ENCODE measurements at places on chromosomes 11 and 22.
A peak's percentile ranks its signal among the peaks of the same experiment; 100 is the strongest.

- DNase-seq = no peak
Measured at GRCh38 chr22:39194098-39194497, 41.6 kb upstream of the CBX7 start.

DNA sequence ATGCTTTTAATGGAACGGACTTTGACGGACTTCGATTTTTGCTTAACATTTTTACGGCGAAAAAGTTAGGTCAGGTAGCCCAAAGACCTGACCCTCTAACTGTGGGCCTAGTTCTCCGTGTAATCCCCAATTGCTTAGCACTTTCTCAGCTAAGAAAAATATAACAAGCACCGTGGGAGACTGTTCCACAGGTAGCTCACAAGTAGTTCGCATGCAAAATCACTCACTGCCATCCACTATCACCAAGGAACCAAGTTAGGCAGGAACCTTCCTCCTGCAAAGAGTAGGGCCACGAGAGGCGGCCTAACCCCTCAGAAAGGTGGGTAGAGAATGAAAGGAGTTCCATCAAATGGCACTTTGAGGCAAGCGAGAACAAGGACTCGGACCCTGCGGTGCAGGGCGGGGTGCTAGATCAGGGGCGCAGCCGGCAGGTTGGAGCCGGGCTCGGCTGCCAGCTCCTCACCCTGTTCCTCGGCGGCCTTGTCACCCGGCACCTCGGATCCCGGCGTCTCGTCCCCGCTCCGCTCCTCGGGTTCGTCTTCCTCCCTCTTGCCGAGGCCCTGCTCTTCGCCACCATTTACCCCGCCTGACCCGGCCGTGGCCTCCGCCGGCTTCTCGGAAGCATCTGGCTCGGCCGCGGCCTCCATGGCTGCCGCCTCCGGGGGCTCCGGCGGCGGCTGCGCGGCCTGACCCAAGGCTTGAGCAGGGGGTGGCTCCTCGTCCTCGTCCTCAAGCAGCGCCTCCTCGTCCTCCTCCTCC, 922 bp downstream of the HNRNPUL2 start:
- no peak for DNase-seq

DNA sequence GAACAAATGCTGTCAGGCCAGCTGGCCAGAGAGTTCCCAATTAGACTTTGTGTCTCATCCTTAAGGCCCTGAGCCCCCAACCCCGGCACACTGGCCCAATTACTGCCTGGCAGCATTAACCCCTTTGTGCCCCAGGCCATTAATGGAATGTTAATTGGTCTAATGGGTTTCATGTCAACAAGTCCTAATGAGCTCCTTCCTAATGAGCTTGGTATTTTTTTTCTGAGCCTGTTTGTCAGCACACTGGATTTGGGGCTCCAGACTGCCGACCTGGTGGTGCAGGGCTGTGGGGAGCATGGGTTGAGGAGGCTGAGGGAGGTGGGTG, 148.8 kb downstream of the FEZ1 start:
- no peak for DNase-seq

GRCh38 chr11:8168485-8169257, at the start of gene RIC3:
Gene RIC3, minus strand, starts transcription at chr11:8169025. Its CDS starts 36 bp downstream, at chr11:8168989.
- no peak for DNase-seq

DNA sequence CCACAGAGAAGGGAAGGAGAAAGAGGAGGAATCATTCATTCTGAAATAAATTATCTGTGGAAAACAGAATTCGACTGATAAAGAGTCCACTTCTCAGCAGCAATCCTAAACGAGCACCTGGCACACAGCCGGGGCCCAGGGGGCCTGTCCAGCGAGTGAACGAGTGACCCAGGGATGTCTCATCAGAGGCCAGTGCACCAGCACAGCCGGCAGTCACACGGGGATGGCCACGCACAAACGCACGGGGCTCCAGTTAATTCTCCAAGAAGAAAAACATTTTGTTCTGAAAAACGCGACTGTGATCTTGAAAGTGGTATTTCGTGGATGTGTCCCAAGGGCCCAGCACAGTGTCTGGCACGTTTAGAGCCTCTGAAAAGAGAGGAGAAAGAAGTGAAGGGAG, 154.6 kb downstream of the BRD1 start:
- DNase-seq = no peak

- no peak for DNase-seq
Measured at GRCh38 chr11:67312187-67313021, 9.1 kb downstream of the SSH3 start.

DNA sequence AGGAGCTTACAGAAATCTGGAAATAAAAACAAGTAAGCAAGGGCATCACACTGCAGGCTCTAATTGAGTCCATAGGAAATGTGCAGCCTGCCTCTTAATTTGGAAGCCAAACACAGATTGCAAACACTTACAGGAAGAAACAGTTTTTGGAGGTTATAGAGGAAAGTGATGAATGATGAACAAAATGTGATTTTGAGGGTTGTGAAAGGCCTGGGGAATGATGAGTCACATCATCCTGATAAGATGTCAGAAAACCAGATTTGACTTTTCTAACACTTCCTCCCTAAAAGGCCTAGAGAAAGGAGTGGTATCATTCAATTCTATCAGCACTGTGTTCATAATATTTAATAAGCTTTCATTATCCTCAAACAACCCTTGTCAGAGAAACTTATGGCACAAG, 96.6 kb upstream of the POU2AF2 start:
- DNase-seq = peak; percentile 4

DNA sequence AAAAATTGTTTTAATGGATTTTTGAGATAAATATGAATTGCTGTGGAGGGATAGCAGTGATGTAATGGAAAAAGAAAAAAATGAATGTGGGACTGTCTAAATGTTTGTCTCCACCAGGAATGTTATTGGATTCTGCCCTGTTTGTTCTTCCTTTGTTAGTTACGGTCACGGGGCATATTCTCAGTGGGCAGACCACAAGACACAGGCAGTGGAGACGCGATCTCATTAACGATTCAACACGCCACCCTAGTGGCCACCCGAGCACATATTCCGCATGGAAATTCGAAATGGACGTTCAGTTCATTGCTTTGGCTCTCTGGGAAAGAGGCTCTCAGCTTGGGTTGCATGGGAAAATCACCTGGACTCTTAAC, 151.8 kb upstream of the TTC12 start:
- no peak for DNase-seq

- no peak for DNase-seq
Measured at GRCh38 chr11:57378186-57378585, 2.8 kb downstream of the PRG3 start.

DNA sequence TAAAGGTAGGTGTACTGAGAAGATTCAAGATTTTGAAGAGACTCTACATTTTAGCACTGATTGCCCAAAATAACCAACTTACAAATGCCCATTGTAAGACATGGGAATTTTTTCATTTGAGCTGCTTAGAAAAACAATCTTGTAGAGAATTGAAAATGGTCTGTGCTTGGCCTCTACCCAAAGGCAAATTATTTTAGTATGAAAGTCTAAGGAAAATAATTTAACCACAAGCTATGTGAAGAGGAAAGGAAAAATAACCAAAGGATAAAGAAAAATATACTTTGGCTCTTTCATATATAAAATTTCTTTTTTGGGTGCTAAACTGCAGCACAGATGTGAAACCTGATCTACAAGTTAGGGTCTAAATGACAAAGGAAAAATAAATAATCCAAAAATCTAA, 54.9 kb downstream of the ME3 start:
- no peak for DNase-seq

- no peak for DNase-seq
Measured at GRCh38 chr11:106491751-106492150, 414.3 kb downstream of the AASDHPPT start.

DNA sequence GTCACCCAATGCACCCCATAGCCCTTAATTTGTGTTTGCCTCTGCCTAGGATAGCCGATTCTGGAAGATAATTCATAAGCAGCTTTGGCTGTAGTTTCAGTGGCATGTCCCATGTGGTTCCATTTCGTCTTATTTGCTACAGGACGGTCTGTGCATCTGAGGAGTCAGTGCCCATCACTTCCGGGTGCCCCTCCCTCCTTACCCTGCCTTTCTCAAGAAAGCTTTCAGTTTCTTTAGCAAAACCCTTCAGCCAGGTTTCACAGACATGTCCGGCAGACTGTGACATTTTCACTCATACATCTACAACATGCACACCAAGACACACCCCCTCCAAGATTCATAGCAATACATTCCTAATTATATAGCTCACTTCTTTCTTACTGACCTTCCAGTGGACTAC, 14.3 kb downstream of the TP53AIP1 start:
- no peak for DNase-seq

- DNase-seq = no peak
Measured at GRCh38 chr22:25748140-25748539, 6.2 kb downstream of the MYO18B start.

- no peak for DNase-seq
Measured at GRCh38 chr11:48172818-48173609, 43.6 kb upstream of the OR4B1 start.

DNA sequence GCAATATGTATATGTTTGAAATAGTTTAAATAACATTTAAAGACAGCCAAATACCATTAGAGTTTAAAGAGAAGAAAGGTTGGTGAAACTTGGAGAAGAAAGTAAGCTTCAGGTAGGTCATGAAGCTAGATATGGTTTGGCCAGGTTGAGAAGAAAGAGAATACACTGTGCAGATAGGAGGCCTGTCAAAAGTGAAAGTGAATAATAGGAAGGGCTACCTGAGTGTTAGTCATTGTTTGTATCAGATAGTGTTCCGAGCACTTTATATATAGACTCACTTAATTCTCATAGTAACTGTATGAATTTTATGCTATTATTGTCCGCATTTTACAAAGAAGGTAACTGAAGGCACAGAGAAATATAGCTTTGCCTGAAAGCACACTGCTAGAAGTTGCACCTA, 56.9 kb downstream of the USP47 start:
- no peak for DNase-seq

GRCh38 chr22:43878831-43879550, 12.8 kb downstream of the PNPLA5 start:
- no peak for DNase-seq

DNA sequence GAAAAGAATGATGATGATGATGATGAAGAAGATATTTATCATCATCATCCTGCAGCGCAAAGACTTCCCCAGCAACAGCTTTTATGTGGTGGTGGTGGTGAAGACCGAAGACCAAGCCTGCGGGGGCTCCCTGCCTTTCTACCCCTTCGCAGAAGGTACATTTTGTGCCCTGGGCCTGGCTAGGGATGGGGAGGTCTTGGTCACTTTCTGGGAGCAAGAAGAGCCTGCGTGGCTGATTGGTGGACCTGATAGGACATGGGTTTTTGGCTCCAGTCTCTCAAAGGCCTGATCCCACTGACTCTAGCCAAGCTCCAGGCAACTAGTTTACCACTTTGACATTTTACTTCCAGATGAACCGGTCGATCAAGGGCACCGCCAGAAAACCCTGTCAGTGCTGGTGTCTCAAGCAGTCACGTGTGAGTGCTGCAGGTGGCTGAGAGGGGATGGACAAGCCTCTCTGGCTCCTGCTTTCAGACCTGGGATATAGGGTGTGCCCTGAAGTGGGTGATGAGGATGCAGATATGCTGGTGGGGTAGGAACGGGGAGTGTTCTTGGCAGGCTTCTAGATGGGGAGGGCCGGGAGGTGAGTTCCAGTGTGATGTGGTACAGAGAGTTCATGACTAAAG, 5.3 kb downstream of the SIDT2 start:
- no peak for DNase-seq

- no peak for DNase-seq
Measured at GRCh38 chr11:12864316-12865156, 144.6 kb upstream of the RASSF10 start.

- DNase-seq = no peak
Measured at GRCh38 chr11:72959998-72960731, 146.0 kb downstream of the ATG16L2 start.

DNA sequence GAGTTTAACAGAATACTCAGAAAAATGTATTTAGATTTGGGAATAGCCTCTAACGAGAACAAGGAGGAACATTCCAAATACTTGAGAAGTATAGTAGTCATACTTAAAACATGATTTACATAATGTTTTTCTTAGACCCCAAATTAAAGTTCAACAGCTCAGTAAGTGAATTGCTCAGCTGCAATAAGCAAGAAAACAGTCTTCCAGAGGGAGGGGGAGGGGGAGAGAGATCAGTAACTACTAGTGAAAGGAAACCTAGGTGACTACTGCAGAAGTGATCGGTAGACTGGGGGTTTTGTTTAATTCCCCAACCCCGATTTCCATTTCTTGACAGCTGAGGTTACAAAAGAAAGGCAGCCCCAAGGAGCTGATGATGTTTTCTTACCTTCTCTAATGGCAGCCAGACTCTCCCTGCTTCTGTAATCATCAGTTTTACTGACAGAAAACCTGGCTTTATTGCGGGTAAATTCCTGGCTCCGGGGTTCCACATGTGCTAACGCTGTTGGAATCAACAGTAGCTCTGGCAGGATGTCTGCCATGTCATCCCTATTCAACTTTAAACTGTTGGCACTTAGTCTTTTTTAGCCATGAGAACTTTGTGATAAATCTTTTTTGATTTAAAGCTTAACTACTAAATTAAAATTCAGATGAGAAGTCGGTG, 82.4 kb upstream of the BIRC3 start:
- no peak for DNase-seq

- no peak for DNase-seq
Measured at GRCh38 chr11:75394085-75394840, 5.1 kb upstream of the RPS3 start.

DNA sequence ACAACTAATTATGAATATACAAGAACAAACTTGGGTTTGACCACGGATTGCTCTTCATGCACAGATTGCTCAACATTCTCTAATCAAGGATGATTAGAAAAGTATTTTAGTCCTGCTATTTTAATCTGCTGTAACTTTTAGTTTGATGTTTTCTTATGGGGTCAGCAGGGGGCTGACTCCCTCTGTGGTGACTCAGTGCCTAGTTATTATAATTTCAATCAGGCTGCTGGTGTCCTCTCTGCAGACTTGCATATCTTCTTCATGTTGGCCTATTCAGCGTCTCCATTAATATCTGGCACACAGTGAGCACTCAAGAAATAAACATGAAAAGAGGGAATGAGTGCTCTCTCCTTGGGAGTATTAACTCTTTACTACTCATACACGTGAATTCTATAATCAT, 223.8 kb upstream of the DDI1 start:
- DNase-seq = no peak

DNA sequence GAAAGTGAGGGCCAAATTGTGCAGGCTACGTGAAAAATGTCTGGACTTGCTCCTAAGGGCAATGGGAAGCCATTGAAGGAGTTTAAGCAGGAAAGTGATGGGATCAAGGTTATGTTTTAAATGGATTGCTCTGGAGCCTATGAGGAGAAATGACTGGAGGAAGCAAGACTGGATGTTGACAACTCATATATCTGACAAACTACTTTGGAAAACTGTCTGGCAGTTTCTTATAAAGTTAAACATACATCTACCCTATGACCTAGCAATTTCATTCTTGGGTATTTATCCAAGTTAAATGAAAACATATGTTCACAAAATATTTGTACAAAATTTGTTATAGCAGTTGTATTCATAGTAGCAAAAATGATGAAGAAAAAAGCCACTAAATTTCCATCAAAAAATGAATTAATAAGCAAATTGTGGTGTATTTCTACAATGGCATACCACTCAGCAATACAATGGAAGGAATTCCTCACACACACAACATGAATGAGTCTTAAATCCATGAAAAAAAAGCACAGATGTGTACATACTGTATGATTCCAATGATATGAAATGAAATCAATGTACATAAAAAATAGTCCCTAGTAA, 24.1 kb downstream of the FZD4 start:
- no peak for DNase-seq
